ENCODE measurements at places on chromosomes 1 and 21.

GRCh38 chr21:32574946-32575925 is 10.1 kb downstream of the TCP10L start:
- no peak for DNase-seq

DNA sequence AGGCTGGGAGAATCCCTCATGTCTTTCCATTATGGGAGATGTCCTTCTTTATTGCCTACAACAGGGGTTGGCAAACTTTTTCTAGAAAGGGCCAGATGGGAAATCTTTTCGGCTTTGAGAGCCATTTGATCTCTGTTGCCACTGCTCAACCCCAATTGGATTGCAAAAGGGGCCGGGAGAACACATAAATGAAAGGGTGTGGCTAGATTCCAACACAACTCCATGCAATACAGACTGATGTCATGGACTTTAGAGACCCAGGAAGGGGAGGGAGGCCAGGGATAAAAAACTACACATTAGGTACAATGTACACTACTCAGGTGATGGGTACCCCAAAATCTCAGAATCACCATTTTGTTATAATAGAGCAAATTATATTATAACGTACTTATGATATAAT is 97.6 kb upstream of the SIM2 start:
- no peak for DNase-seq

- DNase-seq: no peak
These were observed 89.6 kb downstream of the LEPR start for GRCh38 chr1:65509912-65510680.

DNA sequence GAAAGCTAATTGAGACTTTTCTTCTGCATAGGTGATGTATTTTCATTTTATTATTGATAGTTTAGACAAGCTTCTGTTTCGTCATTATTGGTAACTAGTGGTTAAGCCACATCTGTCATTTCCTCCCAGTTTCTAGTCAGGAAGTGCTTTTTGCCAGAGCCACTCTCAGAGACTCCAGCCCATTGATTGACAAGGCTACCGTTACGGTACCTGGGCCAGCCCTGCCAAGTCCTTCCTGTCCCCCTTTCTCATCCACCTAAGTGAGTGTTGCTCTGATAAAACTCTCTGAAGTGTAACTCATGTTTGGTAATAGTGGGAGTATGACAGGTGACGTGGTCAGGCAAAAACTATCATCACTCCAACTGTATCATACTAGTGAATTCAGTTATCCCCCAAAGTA is 29.6 kb upstream of the AGL start:
- DNase-seq: no peak

GRCh38 chr1:226482975-226483700 is 65.4 kb upstream of the STUM start:
- no peak for DNase-seq

DNA sequence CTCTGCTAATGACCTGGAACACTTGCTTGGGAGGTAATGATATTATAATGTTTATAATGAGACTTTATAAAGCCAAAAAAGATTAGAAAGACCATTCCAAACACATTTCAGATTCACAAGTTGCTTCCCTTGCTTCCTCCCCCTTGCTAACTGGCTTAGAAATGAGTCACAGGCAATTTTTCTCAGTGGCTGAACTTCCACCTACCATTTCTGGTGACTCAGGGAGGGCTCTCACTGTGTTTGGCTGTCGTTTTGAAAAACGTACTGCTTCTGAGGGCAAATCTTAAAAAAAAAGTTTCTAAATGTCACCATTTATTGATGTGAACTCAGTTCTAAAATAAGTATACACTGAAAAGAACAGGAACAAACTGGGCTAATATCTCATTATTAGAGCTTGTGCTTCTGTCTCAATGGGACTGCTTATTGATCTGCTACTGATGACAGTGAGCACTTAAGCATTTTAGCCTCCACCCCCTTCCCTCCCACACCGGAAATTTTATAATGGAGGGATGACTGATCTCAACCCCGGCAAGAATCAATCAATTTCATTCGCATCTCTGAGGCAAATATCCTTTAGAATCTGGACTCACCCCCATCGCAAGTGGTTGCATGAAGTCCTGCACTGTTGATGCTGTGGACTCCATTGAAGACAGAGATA is 278.3 kb downstream of the KCTD3 start:
- DNase-seq: no peak

DNA sequence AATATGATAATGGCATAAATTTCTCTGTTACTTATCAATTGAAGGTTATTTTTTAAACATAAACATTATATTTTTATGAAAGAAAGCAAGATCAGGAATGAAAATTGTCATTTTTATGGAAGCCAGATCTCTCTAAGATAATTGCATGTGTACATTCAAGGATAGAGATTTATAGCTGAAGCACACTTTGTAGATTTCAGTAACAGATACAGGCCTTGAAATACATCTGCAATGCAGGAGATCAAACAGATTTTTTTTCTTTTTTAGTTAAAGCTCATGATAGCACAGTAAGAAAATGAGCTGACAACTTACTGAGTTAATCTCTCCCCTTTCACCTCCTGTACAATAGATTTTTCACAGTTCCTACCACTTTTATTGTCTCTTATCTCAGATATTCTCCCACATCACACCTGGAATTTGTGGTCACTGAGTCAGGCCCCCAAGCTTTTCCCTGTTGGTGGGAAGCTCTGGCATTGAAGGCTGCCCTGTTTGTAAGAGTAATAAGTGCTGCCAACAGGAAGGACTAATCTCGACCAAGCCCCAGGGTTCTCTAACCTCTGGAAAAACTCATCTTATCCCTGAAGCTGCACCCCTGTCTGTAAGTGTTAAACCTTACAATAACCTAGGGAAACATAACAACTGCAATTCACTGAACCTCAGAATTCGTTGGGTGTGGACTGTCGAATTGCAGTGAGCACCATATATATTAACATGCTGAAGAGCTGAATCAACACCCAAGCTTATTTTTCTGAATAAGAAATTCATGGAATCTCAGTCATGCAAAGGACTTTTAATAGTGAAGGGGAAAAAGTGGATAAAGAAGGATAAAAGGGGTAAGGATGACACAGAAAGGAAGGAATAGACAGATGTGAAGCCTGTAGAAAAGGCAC is 599.0 kb downstream of the LMO4 start:
- DNase-seq: no peak

DNA sequence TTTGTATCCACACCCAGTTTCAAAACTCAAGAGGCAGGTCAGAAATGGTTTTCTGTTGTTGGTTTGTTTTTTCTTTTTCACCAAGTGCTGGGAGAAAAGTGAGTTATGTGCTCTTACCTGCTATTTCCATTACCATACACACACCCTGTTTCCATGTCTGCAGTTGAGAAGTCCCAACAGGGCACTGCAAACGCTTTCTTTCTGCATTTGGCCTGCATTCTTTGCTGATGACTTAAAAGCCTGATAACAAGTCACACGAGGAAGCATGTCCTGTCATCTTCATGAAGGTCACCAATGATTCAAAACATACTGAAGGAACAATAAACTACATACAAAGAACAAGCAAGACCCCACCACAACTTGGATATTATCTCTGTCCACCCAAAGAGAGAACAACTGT is 24.8 kb upstream of the KCNE1 start:
- DNase-seq: no peak

DNA sequence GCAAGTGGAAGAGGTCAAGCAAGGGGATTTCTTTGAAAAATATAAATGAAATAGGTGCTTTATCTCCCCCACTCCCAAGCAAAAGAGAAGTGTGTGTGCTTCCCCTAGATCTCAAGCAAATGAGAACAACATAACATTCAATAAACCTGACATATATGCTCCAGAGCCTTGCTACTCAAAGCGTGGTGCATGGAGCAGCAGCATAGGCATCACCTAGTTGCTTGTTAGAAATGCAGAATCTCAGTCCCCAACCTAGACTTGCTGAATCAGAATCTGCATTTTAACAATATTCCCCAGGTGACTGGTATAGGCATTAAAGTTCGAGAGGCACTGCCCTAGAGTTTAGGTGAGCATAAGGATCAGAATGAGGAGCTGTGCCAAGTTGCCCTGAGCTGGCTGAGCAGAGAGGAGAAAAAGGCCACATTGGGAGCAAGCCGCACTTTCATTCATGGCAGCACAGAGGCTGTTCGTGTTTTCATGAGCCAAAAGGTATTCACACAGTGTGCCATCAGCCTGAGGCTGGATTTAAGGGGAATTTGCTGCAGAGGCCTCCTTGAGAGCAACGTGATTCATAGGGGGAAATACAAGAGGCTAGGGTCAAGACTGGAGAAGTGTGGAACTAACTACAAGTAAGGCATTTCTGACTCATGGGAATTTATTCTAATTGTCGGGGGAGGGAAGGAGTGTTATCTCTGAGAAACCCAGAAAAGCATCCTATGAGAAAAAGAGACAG is 14.3 kb upstream of the LPAR3 start:
- no peak for DNase-seq

DNA sequence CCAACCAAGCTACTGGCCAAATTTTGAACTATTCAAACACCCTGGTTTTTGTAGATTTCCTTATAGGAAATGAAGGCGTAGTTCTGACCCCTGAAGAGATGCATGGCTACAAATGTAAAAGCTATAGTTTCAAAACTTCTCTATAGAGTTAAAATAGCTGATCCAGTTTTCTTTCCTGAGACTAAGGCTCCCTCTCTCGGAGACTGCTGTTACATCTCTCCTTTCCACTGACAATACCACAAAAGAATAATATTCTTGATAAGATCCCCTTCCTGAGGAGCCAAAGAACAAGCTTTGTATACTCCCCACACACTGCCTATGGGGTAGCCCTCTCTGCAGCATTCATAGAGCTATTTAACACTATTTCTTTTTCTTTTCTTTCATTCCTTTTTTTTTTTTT is 6.7 kb upstream of the CFAP126 start:
- no peak for DNase-seq

DNA sequence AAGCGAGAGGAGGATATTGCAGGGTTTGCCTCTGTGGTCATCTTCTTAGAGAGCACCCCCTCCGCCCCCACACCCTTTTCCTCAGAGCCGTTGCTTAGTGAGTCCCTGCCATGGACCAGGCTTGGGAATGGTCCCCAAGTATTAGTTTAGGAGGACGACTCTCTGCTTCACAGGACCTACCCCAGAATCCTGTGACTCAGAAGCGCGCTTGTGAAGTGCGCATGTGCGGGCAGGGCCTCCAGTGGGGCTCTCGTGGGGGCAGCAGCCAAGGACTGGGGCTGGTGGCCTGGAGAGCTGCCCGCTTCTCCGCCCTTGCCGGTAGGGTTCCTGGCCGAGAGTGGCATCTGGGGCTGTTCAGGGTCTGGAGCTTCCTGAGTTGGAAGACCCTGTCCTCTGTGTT is 37.3 kb upstream of the HMGN1 start:
- DNase-seq: no peak

DNA sequence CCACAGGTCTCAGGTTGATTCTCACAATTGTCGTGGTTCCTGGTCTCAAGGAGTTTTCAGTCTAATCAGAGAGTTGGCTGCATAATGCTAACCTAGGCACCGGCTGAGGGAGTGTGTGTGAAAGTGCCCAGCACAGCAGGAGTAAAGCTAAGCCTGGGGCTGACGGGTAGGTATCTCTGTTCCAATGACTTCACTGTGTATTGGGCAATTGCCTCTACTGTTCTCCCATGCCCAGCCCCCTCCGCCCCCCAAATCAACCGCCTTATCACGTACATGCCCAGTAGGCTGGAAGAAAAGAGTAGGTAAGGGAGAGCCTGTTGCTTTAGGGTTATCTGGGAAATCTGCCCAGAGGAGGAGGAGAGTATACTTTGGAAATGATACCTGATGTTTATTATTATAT is 54.7 kb downstream of the MRPS6 start:
- DNase-seq: no peak

- no peak for DNase-seq
These were observed 36.6 kb upstream of the KCTD3 start for GRCh38 chr1:215530401-215530984.

GRCh38 chr1:99816656-99817055 is 33.5 kb upstream of the AGL start:
- DNase-seq: no peak

GRCh38 chr21:39669485-39669884 is 56.7 kb downstream of the B3GALT5 start:
- DNase-seq: no peak

DNA sequence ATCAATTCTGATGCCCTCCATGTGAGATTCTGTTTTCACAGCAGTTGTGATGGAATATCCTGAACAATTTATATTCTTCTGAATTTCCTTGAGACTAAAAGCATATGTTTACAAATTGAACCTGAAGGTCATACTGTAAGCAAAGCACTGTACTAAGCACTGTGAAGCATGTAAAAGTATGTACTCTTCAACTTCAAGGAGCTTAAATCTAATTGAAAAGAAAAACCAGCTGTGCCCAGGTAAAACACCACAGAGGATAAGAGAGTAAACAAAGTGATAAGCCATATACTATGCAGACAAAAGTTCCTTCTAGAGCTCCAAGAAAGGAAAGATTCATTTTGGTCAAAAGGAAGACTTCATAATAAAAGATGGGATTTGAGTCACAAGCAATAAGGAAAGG is 71.9 kb downstream of the TTLL7 start:
- no peak for DNase-seq

DNA sequence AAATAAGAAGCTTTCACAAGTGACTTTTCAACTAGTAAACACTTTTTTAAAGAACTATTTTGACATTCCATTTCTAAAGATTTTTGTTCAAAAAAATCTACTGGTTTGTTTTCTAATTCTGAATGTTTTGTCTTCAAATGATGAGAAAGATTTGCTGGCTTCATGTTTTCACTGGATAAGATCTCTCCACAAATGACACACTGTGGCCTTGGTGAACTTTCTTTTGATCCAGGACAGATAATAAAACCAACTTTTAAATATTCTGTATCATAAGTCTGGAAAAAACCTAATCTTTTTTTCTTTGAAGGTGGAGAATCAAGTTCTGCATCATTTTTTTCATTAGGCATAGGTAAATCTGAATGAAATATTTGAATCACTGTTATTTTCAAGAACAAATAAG is 3.4 kb upstream of the TMEM35B start:
- no peak for DNase-seq

- DNase-seq: no peak
These were observed 18.8 kb downstream of the MX1 start for GRCh38 chr21:41444703-41445464.

GRCh38 chr1:26417111-26417759 is 6.6 kb downstream of the LIN28A start:
- DNase-seq: peak; percentile 77

DNA sequence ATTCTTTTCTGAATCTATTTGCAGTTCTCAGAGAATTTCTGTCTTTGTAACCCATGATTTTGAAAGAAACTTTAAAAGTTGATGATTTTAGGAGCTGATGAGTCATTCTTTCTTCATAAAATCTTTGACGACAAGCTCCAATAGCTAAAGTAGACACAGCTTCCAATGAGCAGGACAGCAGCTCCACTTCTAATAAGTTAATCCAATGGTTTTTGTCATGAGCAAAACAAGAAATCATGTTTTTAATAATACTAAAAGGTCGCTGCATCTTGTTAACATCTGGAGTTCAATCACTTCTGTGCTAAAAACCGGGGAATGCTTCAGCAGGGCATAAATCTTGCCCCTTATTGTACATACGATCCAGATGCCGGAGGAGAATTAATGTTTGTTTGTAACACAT is 48.9 kb upstream of the GORAB start:
- no peak for DNase-seq

DNA sequence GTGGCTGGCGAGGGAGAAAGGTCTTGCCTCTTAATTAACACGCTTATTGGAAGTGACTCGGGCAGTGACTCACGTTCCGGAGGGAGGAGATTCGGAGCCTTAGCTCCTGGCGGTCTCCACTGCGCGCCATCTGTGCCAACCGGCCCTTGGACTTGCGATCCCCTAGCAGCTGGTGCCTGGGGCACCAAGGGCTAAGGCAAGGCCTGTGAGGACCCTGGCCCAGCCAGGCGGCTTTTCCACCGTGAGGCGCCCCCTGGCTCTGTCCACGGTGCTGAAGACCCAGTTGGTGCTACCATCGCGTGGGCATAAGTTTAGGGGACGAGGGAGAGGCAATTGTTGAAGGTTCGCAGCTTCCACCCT is 1.3 kb upstream of the SYT6 start:
- no peak for DNase-seq

Data from stimulated activated CD8-positive, alpha-beta memory T cell treated with anti-CD3 and anti-CD28 coated beads, Interleukin-4, amount 100 ng/mL, for 1 hour (primary cell).